A172 (cell line): ENCODE measurements at places on chromosomes 13 and 19.

DNA sequence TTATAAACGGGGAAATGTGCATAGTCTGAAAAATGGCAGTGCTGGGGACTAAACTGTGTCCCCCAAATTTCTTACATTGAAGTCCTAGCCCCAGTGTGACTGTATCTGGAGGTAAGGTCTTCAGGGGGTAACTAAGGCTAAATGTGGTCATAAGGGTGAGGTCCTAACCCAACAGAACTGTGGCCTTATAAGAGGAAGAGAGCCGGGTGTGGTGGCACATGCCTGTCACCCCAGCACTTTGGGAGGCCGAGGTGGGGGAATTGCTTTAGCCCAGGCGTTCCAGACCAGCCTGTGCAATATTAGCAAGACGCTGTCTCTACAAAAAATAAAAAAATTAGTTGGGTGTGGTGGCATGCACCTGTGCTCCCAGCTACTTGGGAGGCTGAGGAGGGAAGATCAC lies 17.8 kb downstream of the PROZ start:
- no peak for DNase-seq

GRCh38 chr13:80337288-80338081 lies 3.4 kb downstream of the SPRY2 start:
- no peak for DNase-seq

DNA sequence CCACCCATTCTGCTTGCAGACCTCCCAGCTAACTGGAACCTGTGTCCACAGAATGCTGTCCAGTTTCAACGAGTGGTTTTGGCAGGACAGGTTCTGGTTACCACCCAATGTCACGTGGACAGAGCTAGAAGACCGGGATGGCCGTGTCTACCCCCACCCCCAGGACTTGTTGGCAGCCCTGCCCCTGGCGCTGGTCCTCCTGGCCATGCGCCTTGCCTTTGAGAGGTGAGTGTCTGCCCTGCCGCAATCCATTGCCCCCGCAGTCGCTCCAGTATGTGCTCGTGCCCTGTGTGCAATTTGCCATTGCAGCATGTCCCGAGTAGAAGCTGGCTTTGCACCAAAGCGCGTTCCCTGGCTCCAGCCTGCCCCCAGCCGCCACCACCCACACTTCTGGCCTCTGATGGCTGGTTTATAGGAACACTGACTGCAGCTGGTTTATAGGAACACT lies 41.9 kb downstream of the CERS4 start:
- no peak for DNase-seq

GRCh38 chr19:18843960-18844359 lies 12.2 kb downstream of the UPF1 start:
- DNase-seq = peak; percentile 45
